ENCODE measurements at places on chromosomes 6 and 20. TPM values are rescaled to one million over a fixed set of nuclear protein-coding genes. Genes with fewer than 3 reads are reported as not detected.

Gene SPEF1
- 1.9 TPM for total RNA-seq

Gene DTNBP1
- total RNA-seq: 11.2 TPM

Gene MYB
- 0.52 TPM for total RNA-seq

Gene MROH8
- 0.69 TPM for total RNA-seq

Gene PTCHD4
- total RNA-seq: not detected

Gene MDFI
- total RNA-seq: 0.70 TPM

Gene MICB
- total RNA-seq: 7.2 TPM

Gene PSORS1C1
- 3.7 TPM for total RNA-seq

Gene RSPO4
- not detected for total RNA-seq

Gene PBOV1
- total RNA-seq: not detected

Gene SFTA2
- not detected for total RNA-seq

Gene OR2H1
- total RNA-seq: not detected

Gene LY6G6F
- total RNA-seq: not detected

Gene CD40
- total RNA-seq: 4.9 TPM

Gene SEC63
- total RNA-seq: 28.0 TPM

Gene GNMT
- 0.27 TPM for total RNA-seq

Gene ZNF165
- 1.4 TPM for total RNA-seq

Gene DDX43
- total RNA-seq: not detected

Gene BTNL2
- total RNA-seq: not detected

Gene DACT2
- total RNA-seq: 0.15 TPM

Gene KCNG1
- 26.2 TPM for total RNA-seq

Gene BHLHE23
- total RNA-seq: not detected

Gene HIVEP2
- 2.9 TPM for total RNA-seq

Gene DNAJC5
- total RNA-seq: 30.8 TPM

Gene NOX3
- total RNA-seq: not detected

Gene SRC
- total RNA-seq: 173 TPM

Gene MTHFD1L
- 42.2 TPM for total RNA-seq

Gene C6orf163
- 0.44 TPM for total RNA-seq

Gene TMEM14C
- 144 TPM for total RNA-seq

Gene HLA-DMB
- total RNA-seq: 2.0 TPM

Gene CDKAL1
- total RNA-seq: 4.5 TPM

Gene B3GAT2
- 0.05 TPM for total RNA-seq

Gene ZBP1
- not detected for total RNA-seq

Gene ADTRP
- total RNA-seq: 0.71 TPM

Gene RAB44
- total RNA-seq: 0.07 TPM

Gene SIM1
- total RNA-seq: not detected

Gene TMEM217
- total RNA-seq: 0.76 TPM

Gene HLA-DQA1
- not detected for total RNA-seq

Gene RBBP9
- 12.8 TPM for total RNA-seq

Gene JPH2
- 3.1 TPM for total RNA-seq

Gene TBX18
- 15.8 TPM for total RNA-seq
